ENCODE measurements at places on chromosomes 3 and 15.
A peak's percentile ranks its signal among the peaks of the same experiment; 100 is the strongest.

GRCh38 chr3:69784954-69785514 is 45.8 kb downstream of the MITF start:
- no peak for DNase-seq

DNA sequence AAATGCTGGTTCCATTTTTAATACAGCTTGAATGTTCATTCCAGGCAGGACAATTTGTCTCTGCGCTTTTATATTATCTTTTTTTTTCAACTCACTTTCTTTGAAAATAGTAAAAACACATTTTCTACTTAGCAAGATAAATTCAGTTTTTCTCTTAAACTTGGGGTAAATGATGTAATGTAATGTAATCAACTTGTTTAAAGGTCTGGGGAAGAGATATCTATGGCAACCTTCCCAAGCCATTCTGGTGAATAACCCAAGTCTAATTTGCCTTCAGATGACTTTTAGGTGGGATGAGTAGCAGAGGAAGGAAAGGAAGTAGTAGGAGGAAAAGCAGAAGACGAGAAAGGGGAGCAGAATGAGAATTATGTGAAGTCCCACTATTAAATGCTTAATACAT is 335.1 kb downstream of the SV2B start:
- no peak for DNase-seq

- no peak for DNase-seq
Measured at GRCh38 chr3:183586477-183586876, 31.0 kb upstream of the KLHL6 start.

DNA sequence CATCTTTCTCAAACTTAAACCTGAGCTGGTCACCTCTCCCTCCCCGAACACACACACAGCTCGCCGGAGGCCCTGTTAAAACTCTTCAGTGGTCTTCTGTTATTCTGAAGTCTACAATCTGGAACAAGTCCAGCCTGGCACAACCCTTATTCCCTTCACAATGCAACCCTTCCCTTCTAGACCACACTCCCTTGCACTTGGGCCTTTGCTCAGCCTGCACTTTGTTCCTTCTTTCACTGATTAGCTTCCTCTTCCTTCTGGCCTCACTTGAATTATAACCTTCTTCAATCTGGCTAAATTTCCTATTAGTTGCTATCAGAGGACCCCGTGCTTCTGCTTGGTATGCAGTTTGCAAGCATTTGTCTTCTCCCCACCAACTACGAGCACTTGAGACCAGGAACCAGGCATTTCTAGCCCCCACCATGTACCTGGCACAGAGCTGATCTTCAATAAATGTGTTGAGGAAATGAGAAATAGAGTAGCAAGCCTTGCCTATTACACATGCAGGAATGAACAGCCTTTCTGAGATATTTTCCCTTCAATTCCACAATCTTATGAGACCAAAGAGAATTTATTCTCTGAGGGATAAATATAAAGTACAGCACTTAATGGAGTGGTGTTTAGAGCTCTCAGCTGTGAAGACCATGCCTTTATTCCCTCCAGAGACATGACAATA is 663.1 kb upstream of the ADAMTS9 start:
- DNase-seq, result peak; percentile 15

DNA sequence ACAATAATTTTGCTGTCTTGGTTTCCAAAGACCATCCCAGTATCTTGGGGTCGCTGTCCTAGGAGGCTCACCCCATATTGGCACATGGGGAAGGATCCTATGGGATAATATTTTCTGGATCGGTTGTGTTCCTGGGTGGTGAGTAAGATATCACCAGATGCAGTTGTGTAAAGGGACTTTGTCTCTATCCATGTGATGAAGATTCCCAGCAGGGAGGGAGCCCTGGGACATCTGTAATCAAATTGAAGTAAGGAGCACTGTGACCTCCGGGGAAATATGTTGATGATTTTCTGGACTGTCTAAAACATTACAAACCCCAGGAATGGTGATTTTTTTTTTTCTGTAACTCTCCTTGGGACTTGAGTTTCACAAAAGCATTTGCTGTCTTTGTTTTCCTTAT is 36.2 kb upstream of the LRTM1 start:
- DNase-seq, result no peak

- DNase-seq, result no peak
Measured at GRCh38 chr15:36886191-36886590, 214.2 kb downstream of the MEIS2 start.

- DNase-seq, result no peak
Measured at GRCh38 chr3:146653978-146654377, 48.8 kb upstream of the PLSCR5 start.
